Hematopoietic multipotent progenitor cell treated with erythropoietin and hydrocortisone succinate and interleukin-3 and kit ligand, for 8 days (in vitro differentiated cells): ENCODE measurements at places on chromosomes 7 and 10.
A peak's percentile ranks its signal among the peaks of the same experiment; 100 is the strongest.

DNA sequence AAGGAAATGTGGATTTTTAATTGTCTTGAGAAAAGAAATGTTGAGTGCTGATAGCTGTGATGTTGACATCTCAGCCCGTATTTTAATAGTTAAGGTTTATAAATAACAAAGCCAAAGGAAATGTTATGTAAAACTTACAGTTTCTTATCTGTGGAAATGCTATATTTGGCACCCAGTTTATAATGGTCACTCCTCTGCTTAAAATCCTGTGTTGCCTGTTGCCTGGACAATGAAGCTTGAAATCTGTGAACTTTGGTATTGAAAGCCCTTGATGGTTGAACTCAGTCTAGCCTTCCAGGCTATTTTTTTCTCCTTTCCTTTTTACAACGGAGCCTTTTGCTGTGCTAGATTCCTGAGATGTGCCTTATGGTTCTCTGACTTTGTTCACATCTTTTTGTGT is 46.5 kb downstream of the MCU start:
- no peak for DNase-seq

GRCh38 chr10:124875596-124875995 is 66.3 kb upstream of the ZRANB1 start:
- no peak for DNase-seq

- peak; percentile 32 for DNase-seq
These were observed 6.9 kb downstream of the PFKP start for GRCh38 chr10:3074145-3074665.

GRCh38 chr10:47184273-47184672 is 115.7 kb upstream of the GDF10 start:
- DNase-seq, result no peak

DNA sequence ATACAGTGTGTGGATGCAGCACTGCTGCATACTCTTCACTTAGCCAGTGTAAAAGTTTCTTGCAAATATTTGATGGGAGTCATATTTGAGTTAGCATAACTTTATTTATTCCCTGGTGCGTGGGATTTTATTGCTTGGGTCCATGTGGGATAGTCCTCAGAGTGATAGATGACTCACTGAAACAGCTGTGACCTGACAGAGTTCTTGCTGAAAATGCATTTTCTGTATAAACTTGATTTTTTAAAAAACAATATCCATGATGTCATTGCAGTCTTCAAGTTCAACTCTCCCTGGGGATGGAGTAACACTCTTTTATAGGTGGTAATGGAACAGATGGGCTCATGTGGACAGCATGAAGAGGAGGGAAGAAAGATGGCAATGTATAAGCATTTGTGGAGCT is 310.0 kb downstream of the PPP1R3A start:
- no peak for DNase-seq

DNA sequence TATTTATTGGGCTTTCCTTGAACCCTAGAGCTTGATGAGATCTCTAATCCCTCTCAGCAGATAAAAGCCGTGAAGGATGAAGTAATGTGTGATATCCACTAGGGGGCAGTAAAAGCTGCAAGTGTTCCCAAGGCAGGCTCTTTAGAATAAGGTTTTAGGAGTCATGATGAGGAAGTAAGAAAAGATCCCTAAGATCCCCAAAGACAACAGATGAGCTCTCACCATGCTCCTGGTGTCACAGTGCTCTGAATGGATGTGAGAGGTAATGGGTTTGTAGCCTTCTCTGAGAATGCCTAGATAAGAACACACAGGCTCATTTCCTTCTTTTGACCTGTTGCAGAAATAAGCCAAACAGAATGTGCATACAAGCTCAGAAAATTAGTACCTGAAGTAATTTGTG is 70.4 kb upstream of the ITPRID1 start:
- peak; percentile 59 for DNase-seq

- DNase-seq, result no peak
These were observed 63.5 kb upstream of the EN2 start for GRCh38 chr7:155394413-155394812.

GRCh38 chr7:30596014-30596641 is 1.4 kb downstream of the GARS1 start:
- DNase-seq, result peak; percentile 58

GRCh38 chr7:106915873-106916272 is 50.8 kb downstream of the PIK3CG start:
- DNase-seq, result no peak

DNA sequence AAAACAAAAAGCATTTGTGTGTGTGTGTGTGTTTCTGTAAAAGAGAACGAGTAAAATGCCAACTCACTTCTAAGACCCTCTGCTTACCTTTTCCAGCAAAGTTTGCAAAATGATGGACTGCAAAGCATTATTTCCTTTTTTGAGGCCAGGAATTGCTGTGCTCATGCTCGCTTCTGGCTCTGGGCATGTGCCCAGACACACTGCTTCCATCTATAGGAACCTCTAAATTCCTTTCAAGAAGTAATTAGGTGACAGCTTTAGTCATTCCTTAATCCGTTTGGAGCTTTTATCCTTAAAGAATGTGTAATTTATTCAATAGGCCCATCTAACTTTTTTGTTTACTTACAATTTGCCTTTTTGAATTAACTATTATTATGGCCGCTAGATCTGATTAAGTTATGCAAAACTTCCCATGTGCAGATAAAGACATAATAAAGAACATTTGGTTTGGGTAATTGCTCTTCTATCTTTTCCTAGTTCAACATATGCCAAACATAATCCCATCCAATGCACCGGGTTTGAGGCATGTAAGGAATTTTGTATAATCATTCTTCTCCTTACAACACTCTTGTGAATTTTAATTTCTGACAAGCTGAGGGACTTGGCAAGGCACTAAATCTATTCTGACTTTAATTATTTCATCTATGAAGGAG is 34.7 kb downstream of the A1CF start:
- DNase-seq, result no peak

GRCh38 chr7:98178762-98179490 is 32.3 kb upstream of the BHLHA15 start:
- no peak for DNase-seq

GRCh38 chr7:99374111-99375064 is at the start of gene ARPC1B:
Gene ARPC1B, plus strand, starts transcription at chr7:99374730. Its CDS starts 10,985 bp downstream, at chr7:99385715.
- peak; percentile 71 for DNase-seq

DNA sequence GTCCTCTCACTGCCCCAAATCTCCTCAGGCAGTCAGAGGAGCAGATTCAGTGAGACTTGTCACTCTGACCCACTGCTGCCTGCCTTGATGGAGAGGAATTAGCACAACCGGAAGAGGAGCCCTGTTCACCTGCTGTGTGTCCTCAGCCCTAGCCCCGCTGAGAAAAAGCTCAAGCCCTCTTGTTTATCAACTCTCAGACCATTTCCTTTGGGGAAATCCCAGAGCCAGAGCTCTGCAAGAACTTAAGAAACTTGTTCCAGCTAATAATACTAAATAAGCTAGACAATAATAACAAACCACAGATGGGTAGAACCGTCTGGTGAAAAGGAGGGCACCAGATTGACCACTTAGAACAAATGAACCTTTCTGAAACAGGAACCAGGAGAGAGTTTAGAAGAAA is 37.7 kb upstream of the ITGB1 start:
- no peak for DNase-seq

GRCh38 chr7:100374601-100375000 is 1.3 kb downstream of the PILRA start:
- DNase-seq, result no peak

GRCh38 chr7:23590529-23590928 is 6.7 kb upstream of the CCDC126 start:
- no peak for DNase-seq

- no peak for DNase-seq
These were observed 898.6 kb downstream of the KCNMA1 start for GRCh38 chr10:76738991-76739390.

DNA sequence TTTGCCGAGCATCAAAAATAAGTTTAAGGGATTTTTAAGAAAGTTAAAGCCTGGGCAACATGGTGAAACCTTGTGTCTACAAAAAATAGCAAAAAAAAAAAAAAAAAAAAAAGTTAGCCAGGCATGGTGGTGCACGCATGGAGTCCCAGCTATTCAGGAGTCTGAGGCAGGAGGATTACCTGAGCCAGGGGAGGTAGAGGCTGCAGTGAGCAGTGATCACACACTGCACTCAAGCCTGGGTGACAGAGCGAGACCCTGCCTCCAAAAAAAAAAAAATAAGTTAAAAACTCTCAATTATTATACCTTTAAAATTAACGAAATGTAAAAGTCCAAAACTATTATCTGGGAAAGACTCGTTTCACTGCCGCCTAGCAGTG is 35.0 kb upstream of the DAGLB start:
- DNase-seq, result no peak

DNA sequence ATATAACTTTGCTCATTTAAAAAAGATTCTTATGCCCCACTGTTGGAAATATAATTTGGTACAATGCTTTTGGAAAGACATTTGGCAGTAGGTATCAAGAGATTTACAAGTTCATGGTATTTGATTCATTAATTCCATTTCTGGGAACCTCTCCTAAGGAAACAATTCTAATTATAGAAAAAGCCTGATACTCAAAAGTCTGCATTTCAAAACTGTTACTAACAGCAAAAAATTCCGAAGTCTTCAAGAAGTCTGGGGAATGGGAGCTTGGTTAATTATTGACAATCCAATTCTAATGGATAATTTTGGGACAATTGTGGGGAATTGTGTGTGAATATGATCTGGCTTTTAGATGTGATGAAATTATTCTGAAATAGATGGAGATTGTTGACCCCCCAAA is 59.6 kb downstream of the HDAC9 start:
- no peak for DNase-seq

DNA sequence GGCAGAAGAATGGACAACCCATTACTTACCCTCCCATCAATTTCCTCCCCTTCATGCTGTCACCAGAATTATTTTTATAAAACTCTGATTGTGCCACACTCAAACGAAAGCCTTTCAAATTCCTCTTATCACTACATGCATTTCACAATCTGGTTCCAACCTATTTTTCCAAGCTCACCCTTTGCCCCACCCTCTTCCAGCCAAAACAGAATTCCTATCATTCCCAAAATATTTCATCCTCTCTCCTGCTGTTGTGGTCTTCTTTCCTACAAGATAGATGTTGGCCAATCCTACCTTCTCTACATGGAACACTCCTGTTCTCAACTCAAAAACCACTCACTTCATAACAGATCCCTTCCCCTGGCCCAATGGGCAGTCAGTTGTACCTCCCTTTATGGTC is 111.5 kb downstream of the ELAPOR2 start:
- DNase-seq, result no peak

GRCh38 chr10:50422259-50422658 is 170.9 kb upstream of the ASAH2 start:
- DNase-seq, result no peak

GRCh38 chr10:118820326-118821116 is 65.8 kb upstream of the CACUL1 start:
- no peak for DNase-seq

DNA sequence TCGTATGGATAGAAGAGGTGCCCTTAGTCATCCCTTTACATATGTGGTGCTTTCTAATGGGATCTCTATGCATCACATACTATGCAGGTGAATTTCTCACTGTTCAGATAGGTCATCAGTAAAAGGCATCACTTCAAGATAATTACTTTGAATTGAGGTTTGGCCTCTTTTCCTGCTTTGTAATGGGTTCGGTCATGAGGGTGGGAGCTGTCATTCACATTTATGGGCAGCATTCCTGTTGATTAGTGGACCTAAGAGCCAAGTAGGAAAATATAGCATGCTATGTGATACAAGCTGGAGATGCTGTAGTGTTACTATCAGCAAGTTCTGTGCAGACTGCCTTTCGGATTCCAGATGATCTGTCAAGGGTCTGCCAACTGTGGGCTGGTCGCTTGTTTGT is 156.3 kb downstream of the LCOR start:
- no peak for DNase-seq

- DNase-seq, result no peak
These were observed 60.3 kb downstream of the ATOH7 start for GRCh38 chr10:68171539-68172080.

GRCh38 chr10:132870426-132870825 is 71.9 kb downstream of the CFAP46 start:
- DNase-seq, result no peak

GRCh38 chr10:93967756-93968155 is 26.0 kb upstream of the PLCE1 start:
- DNase-seq, result no peak

DNA sequence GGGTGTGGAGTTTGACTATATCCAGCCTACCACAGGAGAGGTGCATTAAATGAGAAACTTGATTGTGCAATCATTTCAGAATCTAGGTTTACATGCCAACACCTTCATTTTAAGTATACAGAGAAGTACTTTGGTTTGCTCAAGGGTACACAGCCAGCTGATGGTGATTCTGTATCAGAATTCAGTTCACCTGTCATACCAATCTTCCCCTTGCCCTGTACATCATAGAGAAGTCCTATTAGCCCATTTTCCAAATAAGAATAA is 35.0 kb upstream of the PPP1R17 start:
- DNase-seq, result no peak

GRCh38 chr7:149713061-149713730 is 60.2 kb downstream of the ZNF467 start:
- no peak for DNase-seq

DNA sequence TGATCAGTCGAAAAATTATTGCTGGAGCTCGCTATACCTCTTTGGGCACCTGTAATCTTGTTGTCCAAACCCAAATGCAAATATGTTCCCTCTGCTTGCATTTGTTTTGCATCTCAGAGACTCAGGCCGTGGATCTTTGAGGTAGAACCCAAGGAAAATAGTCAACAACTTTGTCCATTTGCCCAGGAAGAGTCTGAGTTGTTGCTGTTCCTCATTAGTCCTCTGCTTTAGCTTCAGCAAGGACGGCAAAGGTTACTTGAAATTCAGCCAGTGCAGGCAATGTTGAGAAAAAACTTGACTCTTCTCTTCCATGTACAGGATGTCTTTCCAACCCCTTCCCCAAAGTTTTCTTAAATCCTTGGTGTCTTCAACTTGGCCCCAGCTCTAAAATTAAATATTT is 45.8 kb downstream of the PDK4 start:
- DNase-seq, result no peak

GRCh38 chr7:36107926-36108631 is 45.0 kb upstream of the EEPD1 start:
- no peak for DNase-seq

GRCh38 chr10:62309254-62309653 is 40.6 kb upstream of the RTKN2 start:
- no peak for DNase-seq

DNA sequence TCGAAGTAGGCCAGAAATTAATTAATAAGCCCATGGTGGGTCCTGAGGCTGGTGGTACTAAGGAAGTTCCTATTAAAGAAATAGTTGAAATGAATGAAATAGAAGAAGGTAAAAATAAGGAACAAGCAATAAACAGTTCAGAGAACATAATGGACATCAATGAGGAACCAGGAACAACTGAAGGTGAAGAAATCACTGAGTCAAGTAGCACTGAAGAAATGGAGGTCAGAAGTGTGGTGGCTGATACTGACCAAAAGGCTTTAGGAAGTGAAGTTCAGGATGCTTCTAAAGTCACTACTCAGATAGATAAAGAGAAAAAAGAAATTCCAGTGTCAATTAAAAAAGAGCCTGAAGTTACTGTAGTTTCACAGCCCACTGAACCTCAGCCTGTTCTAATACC is 36.0 kb downstream of the SLK start:
- no peak for DNase-seq

DNA sequence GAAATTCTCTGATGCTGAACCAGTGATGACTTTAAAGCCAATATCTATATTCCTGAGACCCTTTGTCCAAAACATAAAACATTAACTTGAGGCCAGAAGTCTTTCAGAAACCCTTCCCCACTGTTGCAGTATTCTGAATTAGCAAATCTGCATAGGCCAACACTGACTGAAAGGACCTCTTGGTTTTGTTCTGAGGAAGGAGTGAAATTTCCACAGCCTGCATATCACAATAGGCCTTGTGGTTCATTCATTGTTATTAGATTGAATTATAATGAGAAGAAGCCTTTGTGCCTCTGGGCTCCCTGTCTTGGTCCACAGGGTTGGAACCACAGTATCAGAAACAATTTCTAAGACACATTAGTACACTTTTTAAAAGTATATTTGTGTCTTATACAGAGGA is 90.3 kb downstream of the CCNY start:
- DNase-seq, result no peak
